Testis (tissue), 5 donors: ENCODE measurements at places on chromosomes 6 and 20.

- no peak for DNase-seq
- no peak overlapping the region for H3K27ac ChIP-seq
- H3K36me3 ChIP-seq, result no peaks in the 10 kb centered on the region
- H3K4me1 ChIP-seq, result no peaks in the 10 kb centered on the region
These were observed 23.1 kb downstream of the DNAH8 start for GRCh38 chr6:38738261-38738660.

DNA sequence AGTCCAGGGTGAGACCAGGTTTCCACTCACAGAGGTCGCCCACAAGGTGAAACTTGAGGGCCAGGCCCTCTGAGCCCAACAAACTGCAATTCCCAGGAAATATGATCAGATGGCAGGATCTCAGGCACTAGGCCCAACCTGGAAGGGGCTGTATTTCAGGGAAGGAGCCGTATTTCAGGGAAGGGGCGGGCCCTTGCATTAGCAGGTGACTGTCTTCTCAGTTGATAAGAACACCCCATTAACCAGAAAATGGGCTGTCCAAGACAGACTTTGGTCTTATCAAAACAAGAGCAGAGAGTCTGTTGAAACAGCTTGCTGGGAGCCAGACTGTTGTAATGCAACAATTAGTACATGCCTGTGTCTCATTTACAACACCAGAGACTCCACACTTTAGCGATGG, 10.9 kb upstream of the BNIP5 start:
- H3K27ac ChIP-seq, result no peak overlapping the region
- H3K4me3 ChIP-seq, result no peak overlapping the region
- no peak for DNase-seq
- H3K27me3 ChIP-seq, result no peaks in the 10 kb centered on the region
- H3K4me1 ChIP-seq, result peaks cover 35% of the 10 kb centered on the region
- H3K36me3 ChIP-seq, result no peaks in the 10 kb centered on the region

DNA sequence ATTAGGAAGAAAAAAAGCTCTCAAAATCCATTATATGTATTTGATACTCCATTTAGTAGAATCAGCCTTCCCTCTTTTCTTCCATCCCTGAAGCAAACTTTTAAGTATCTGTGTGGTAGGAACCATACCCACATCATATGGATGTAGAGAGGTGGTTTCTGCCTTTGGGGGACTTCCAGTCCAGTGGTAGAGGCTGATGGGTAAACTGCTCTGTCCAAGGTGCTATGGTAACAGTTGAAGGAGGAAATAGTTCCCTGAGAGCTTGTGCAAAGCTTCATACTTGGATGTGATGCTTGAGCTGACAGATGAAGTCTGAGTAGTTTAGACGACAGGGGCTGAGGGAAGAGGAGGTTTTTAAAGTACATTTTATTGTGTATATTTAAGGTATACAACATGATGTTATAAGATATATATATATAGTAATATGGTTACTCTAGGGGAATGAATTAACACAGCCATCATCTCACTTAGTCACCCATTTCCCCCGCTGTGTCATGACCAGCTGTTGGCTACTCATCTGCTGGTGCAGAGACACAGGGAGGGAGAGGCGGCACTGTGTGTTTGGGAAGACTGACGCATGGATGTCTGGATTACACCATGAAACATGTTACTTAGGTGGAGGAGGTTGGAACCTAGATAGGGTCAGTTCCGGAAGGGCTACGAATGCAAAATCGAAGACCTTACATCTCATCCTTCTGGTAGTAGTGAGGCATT, 185.2 kb downstream of the FARS2 start:
- H3K4me3 ChIP-seq, result no peak overlapping the region
- DNase-seq, result no peak
- H3K4me1 ChIP-seq, result no peaks in the 10 kb centered on the region
- no peaks in the 10 kb centered on the region for H3K27me3 ChIP-seq
- no peak overlapping the region for H3K27ac ChIP-seq
- no peaks in the 10 kb centered on the region for H3K36me3 ChIP-seq

GRCh38 chr6:143478479-143479062, 28.0 kb downstream of the PEX3 start:
- no peak for DNase-seq
- no peaks in the 10 kb centered on the region for H3K27me3 ChIP-seq
- no peaks in the 10 kb centered on the region for H3K36me3 ChIP-seq
- H3K27ac ChIP-seq, result no peak overlapping the region
- no peak overlapping the region for H3K4me3 ChIP-seq

- no peaks in the 10 kb centered on the region for H3K36me3 ChIP-seq
- DNase-seq, result no peak
- H3K27me3 ChIP-seq, result no peaks in the 10 kb centered on the region
- no peaks in the 10 kb centered on the region for H3K4me1 ChIP-seq
- H3K4me3 ChIP-seq, result no peak overlapping the region
These were observed 1272.1 kb upstream of the ADGRB3 start for GRCh38 chr6:67362976-67363375.

DNA sequence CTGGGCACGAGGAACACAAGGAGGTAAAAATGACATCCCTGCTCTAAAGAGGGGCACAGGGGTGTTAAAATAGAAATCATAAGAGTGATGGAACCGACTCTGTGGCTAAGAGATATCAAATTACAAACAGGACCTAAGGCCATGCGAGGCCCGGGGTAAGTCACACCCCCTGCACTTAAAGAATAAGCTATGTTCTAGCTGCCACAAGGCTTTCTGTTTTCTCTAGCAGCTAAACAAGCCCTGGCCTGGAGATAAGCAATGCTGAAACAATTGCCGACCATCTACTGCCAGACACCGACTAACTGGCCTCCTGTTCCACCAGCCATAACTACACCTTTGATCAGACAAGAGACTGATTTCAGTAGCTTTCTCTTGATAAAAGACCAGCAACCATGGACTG, 32.4 kb downstream of the MDGA1 start:
- no peak overlapping the region for H3K4me3 ChIP-seq
- DNase-seq, result no peak
- no peaks in the 10 kb centered on the region for H3K27me3 ChIP-seq
- no peaks in the 10 kb centered on the region for H3K4me1 ChIP-seq

DNA sequence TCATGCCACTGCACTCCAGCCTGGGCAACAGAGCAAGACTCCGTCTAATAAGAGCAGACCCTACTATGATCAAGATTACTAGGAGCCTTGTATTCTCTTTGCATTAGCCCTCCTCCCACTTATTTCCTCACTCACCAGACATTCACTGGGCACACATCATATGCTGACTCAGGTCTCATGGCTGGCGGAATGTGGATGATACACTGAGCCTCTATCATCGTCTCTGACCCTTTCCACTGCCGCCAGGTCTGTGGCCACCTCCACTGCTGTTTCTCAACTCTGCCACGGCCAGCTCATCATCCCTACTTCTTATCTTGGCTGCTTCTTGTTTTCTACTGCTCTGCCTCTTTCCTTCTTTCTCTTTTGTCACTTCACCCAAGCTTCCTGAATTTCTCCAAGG, 161.0 kb downstream of the BACH2 start:
- no peak overlapping the region for H3K4me3 ChIP-seq
- no peaks in the 10 kb centered on the region for H3K36me3 ChIP-seq
- no peaks in the 10 kb centered on the region for H3K4me1 ChIP-seq

DNA sequence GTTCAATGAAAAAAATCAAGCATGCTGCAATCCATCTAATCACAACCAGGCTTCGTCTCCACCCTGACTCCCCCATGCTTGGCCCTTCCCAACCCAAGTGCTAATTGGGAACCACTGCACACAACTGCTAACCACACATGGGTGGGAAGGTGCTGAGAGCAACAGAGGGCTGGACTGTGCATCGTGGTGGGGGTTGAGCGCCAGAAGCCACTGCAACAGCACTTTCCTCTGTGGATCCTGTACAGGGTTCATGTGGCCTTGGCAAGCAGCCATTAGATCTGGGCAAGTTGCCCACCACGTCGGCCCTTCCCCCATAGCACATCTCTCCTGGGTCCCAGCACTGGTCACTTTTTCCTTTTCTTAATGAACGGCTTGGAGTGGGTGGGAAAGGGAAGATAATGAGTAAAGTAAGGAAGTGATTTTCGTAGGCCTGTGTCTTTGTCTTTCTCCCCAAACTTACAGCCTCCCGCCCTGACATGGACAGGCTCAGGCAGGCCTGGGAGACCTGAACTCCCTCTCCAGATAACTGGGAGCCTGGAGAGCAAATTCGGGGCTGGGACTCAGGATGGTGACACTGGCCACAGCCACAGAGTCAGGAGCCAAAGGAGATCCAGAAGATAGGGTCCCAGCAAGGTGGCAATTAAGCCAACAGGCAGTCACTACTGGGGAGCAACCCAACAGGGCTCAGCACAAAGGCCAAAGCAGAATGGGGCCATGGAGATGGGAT, 34.4 kb upstream of the MRPS10 start:
- H3K4me1 ChIP-seq, result peaks cover 34% of the 10 kb centered on the region
- DNase-seq, result peak; percentile 81
- H3K4me3 ChIP-seq, result no peak overlapping the region
- H3K36me3 ChIP-seq, result no peaks in the 10 kb centered on the region
- H3K27ac ChIP-seq, result no peak overlapping the region

- H3K27ac ChIP-seq, result no peak overlapping the region
- no peaks in the 10 kb centered on the region for H3K4me1 ChIP-seq
- no peaks in the 10 kb centered on the region for H3K27me3 ChIP-seq
- DNase-seq, result no peak
- no peak overlapping the region for H3K4me3 ChIP-seq
These were observed 15.7 kb upstream of the ENPP1 start for GRCh38 chr6:131792091-131792496.

- no peak for DNase-seq
- no peaks in the 10 kb centered on the region for H3K27me3 ChIP-seq
- H3K4me3 ChIP-seq, result no peak overlapping the region
- H3K4me1 ChIP-seq, result no peaks in the 10 kb centered on the region
These were observed 86.5 kb downstream of the LYRM4 start for GRCh38 chr6:5174244-5174643.

DNA sequence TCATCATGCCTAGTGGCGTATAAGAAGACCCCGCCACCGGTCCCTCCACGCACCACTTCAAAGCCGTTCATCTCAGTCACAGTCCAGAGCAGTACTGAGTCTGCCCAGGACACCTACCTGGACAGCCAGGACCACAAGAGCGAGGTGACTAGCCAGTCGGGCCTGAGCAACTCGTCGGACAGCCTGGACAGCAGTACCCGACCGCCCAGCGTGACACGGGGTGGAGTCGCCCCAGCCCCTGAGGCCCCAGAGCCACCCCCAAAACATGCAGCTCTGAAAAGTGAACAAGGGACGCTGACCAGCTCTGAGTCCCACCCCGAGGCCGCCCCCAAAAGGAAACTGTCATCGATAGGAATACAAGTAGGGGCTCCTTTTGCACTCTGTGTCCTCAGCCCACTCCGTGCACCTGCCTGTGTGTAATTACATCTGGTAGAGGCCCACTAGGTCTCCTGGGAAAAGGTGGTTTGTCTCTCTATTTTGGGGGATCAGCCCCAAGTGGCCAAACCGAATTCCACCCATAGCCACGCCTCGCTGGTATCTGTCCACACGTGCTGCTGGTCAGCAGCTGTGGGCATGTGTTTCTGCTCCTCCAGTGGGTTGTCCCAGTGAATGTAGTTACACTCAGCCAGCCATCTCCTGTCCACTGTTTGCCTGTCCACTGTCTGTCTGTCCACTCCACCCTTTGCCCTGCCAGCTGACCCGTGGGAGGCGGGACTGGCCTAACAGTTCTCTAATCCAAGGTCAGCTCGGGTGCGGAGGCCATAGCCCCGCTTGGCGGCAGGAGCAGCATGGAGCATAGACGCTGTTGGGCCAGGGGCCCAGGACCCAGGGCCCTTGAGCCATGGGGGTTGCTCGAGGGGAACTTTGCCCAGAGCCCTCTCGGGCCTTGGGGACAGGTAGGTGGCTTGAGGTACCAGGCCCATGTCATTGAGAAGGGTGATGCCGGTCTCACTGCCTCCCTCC, 44.3 kb upstream of the MYL9 start:
- peak; percentile 42 for DNase-seq
- H3K4me3 ChIP-seq, result no peak overlapping the region
- no peaks in the 10 kb centered on the region for H3K27me3 ChIP-seq
- peak overlapping the region; percentile 47 for H3K27ac ChIP-seq
- peaks cover 57% of the 10 kb centered on the region for H3K4me1 ChIP-seq
- H3K36me3 ChIP-seq, result no peaks in the 10 kb centered on the region

DNA sequence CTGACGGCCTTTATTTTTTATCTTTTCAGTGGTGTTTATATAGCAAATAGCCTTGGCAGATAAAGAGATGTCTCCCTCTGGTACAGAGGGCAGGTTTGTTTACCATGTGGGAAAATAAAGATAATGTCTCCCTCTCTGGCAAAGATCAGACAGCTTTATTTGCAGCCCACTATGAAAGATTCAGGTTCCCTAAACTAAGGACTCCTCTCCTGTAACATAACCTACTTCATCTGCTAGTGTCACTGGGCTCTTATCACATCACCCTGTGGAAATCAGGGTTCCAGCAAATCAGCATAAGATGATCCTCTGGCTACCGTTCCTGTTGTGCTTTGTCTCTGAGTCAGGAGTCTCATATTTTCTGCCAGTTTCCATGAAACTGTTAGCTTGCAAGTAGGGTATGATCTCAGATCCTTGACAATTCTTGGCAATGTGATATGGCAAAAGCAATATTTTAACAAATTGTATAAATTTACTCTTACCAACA, 3.1 kb downstream of the FBXL4 start:
- H3K27me3 ChIP-seq, result no peaks in the 10 kb centered on the region
- peak; percentile 16 for DNase-seq
- no peak overlapping the region for H3K27ac ChIP-seq
- no peak overlapping the region for H3K4me3 ChIP-seq
- H3K36me3 ChIP-seq, result no peaks in the 10 kb centered on the region

DNA sequence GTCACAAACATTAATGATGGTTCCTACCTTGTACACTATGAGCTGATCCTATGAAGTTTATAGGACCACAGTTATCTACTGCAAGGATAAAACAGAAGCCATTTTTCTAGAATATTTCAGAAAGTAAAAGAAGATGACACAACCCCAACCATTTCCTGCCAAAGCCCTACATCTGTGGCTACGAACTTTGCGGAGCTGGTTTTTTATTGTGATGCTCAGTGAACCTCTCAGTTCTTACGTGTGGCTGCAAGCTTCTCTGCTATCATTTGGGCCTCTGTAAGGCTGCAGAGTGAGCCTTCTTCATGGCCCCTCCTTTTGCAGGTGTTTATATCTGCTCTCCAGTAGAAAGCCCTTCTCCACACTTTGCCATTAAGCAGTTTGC, 17.8 kb upstream of the TAGAP start:
- no peak overlapping the region for H3K4me3 ChIP-seq
- DNase-seq, result no peak
- H3K36me3 ChIP-seq, result no peaks in the 10 kb centered on the region
- H3K27ac ChIP-seq, result no peak overlapping the region
- H3K4me1 ChIP-seq, result peaks cover 3% of the 10 kb centered on the region

DNA sequence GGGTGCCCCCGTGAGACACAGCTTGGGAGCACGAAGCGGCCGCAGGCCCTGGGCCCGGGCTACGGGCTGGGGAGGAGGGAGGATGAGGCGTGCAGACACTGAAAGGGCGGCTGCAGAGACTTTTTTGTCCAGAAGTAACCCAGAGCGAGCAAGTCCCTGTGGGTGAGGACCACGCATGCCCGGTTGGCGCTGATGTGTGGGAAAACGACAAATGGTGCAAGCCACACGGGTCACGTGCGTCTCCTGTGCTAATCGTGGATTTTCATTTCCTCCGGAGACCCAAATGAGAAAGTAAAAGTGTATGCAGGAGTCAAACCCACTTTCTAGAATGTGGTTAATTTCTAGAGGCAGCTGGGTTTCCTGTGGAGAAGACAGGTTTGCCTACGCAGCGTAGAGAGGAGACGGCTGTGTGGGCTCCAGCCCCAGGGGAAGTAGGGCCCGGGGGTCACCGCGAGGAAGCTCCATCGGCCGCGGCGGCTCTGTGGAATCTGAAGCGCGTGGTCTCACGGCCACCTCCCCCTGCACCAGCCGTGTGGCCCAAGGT, 19.0 kb downstream of the DLL1 start:
- no peaks in the 10 kb centered on the region for H3K27me3 ChIP-seq
- peaks cover 8% of the 10 kb centered on the region for H3K4me1 ChIP-seq
- no peaks in the 10 kb centered on the region for H3K36me3 ChIP-seq
